Epithelial cell of proximal tubule (primary cell): ENCODE measurements at places on chromosomes 7 and 10.

- DNase-seq, result no peak
These were observed 849.2 kb downstream of the KCNMA1 start for GRCh38 chr10:76788452-76788811.

DNA sequence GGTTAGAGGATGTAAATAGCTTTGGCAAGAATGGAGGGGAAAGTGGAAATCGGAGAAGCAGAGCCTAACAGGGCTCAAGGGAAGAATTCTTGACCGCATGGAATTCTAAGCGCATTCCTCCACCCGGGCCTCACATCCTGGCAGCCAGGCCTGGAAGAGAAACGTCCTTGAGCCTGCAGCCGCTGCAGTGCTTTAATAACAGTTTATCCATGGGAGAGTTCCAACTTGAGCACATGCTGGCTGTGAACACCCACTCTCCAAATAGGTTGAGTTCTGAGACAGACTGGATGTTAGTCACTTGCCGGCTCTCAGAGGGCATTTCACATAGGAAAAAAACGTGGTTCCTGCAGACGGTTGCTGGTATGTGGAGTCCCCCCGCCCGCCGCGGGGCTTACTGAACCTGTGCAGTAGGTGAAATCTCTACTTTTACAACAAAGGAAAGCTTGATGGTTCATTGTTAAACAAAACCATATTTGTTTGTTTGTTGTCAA is 61.4 kb upstream of the STEAP1B start:
- DNase-seq, result peak; percentile 95

DNA sequence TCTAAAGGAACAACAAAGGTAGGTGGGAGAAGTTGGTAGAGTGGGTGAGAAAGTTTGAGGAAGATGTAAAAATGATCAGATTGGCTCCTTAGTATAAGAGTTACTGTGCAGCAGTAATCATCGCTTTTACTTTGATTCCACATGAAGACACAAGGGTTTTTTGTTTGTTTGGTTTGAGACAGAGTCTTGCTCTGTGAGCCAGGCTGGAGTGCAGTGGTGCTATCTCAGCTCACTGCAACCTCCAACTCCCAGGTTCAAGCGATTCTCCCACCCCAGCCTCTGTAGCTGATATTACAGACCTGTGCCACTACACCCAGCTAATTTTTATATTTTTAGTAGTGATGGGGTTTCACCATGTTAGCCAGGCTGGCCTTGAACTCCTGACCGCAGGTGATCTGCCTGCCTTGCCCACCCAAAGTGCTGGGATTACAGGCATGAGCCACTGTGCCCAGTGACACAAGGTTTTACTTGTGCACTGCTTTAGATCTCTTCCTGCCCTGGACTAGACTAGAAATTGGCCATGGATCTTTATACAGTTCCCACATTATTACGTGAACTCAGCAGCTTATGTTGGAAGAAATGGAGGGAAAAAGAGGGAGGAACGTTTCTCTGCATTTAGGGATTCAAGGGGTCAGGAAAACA is 10.7 kb downstream of the LUC7L2 start:
- DNase-seq, result no peak

DNA sequence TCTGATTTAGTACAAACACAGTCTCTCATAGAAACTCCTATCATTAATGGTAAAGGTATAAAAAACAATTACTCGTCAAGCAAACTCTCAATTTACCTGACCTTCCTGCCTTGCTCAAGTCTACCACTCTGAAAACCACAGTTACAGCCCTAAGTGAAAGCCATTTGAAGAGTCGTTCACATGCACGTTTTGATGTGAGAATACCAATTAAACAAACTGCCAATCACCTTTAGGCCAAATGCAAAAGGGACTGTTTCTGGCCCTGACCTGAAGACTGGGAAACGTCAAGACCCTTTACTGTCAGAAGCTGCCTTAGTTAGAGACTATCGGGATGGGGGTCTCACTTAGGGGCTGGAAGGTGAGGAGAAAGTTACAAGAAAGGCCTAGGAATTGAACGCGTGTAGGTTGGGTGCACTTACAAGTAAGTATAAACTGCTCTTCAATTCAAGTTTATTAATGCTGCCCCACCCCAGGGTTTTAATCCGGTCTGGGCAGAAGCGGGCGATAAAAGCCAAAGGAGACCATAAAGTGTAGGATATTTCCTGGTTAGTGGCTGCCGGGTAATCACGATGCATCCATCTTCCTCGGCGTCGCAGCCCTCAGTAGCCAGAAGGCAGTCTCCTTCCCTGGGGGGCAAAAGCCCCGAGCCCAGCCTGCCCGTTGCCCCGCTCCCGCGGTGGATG is 935 bp downstream of the TM9SF3 start:
- DNase-seq, result no peak

DNA sequence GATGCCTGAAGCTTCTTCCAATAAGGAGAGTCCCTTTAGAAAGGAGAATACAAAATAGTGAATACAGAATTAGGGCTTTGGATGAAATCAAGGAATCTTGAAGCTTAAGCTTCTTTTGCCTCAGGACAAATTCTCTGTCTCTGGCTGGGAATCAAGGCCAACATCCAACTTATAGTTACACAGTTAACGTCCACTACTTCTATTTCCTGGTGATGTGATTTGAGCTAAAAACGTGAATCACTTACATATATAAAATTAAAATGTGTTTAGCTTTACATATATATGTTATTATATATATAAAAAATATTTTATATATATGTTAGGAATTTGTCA is 11.4 kb upstream of the INPP5F start:
- no peak for DNase-seq

GRCh38 chr7:4054158-4054557 is 627.9 kb upstream of the FOXK1 start:
- no peak for DNase-seq
